Stimulated activated CD8-positive, alpha-beta memory T cell treated with anti-CD3 and anti-CD28 coated beads, Interleukin-4, amount 100 ng/mL, for 1 hour (primary cell): ENCODE measurements at places on chromosomes 1 and 21.

DNA sequence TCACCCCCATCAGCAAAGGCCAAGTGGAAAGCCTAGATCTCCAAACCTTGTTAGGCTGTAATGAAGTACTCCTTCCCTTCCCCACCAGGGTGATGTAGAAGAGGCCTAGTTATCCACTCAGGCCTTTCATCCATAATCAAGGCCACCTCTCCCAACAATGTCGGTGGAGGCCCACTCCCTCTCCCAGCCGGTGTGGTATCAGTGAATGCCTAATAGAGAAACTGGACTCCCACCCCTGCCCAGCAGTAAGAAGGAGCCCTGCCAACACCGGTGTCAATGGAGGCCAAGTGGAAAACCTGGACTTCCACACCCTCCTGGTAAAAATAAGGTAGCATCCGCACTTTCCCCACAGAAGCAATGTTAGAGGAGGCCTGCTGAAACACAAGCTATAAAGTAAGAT, 23.9 kb downstream of the NDUFS5 start:
- DNase-seq: no peak

DNA sequence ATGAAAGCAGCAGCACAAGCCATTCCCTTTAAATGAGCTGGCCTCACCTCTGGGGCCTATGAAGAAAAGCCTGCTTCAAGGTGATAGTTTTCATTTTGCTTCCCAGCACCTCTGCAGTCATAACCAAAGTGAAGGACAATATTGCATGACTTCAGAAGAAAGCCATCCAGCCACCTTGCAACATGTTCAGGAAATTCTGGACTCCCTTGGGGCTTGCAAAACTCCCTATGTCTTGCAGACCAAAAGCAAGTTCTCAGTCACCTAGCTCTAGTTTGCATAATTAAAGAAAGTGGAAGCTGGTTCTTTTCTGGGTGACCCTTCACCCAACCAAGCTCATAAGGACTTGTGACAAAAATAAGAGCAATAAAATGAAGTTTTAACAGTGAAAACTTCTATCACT, 87.6 kb downstream of the GFI1 start:
- no peak for DNase-seq

- no peak for DNase-seq
Observed at GRCh38 chr1:2788506-2789163, 12.9 kb downstream of the TTC34 start.

DNA sequence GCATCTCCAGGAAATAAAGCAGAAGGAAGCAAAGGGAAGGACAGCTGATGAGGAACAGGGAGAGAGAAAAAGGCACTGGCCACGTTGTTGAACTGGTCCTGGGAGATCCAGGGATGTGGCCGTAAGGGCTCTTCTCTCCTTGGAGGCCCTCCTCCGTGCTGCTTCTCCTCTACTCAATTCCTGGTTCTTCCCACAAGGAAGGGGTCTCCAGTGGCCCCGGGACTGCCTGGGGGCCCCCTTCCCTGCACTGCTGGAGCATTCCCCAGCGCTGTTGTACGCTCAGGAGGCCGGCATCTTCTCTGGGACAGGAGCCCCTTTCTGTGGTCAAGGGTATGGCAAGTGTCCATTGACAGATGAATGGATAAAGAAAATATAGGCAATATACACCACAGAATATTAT, 88.5 kb upstream of the TLR5 start:
- DNase-seq: no peak

- no peak for DNase-seq
Observed at GRCh38 chr1:49465486-49466185, 558.1 kb downstream of the AGBL4 start.

DNA sequence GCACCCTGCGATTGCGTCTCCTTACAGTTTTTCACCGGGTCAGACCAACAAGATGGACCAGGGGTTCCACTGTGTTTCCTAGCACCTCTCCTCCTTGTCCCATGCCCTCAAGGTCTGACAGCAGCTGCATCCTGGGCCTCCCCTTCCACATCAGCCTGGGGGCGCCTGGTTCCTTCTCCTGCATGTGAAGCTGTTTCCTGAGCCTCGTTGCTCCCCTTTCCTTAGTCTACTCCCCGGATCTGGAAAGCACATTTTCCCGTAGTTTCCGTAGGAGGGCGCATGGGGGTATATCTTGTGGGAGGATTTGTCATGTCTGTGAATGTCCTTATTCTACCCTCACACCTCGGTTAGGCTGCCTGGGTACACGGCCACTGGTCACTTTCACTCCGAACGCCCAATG, 6.1 kb downstream of the PRDM15 start:
- DNase-seq: no peak

GRCh38 chr1:207941665-207942064, 30.7 kb upstream of the CD34 start:
- DNase-seq: no peak

GRCh38 chr1:154998818-154999570, 3.6 kb upstream of the ZBTB7B start:
- no peak for DNase-seq

- no peak for DNase-seq
Observed at GRCh38 chr21:35019631-35020032, 29.5 kb downstream of the RUNX1 start.

GRCh38 chr1:910881-911721, 12.6 kb upstream of the SAMD11 start:
- no peak for DNase-seq

GRCh38 chr1:173005196-173005864, 45.4 kb downstream of the TNFSF18 start:
- DNase-seq: no peak

GRCh38 chr21:45982092-45982757, 655 bp downstream of the COL6A1 start:
- DNase-seq: no peak

DNA sequence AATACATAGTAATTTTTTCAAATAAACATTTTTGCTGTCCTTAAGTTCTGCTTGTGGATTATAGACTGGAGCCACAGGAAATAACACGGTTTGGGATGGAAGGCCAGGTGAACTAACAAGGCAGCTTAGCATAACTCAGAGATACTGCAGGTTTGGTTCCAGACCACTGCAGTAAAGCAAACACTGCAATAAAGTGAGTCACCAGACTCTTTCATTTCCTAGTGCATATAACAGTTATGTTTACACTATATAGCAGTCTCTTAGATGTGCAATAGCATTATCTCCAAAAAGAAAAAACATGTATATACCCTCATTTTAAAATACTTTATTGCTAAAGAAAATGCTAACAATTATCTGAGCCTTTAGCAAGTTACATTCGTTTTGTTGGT, 22.0 kb downstream of the LRRC42 start:
- DNase-seq: no peak

GRCh38 chr21:31920275-31920674, 47.5 kb downstream of the HUNK start:
- DNase-seq: no peak

- DNase-seq: no peak
Observed at GRCh38 chr1:235888119-235888643, 21.5 kb upstream of the LYST start.

DNA sequence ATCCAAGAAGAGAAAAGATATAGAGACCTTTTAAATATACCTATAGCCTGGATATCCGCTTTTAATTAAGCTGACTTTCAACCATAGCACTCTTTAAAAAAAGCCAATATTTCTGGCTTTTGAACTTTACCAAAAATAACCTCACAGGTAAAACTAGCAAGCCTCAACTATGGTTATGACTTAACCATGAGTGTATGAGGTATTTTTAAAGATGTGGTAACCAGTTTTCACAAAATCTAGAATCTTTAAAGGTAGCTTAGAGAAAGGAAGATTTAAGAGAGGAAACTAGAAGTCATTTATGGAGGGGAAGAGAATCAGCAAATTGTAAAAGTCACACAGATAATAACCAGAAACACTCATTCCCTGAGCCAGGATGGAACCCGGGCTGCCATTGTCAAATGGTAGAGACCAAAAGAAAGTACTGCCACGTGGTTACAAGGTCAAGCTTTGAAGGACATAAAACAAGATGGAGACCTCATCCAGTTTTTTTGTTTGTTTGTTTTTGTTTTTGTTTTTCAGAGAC, 288.4 kb upstream of the RGS18 start:
- DNase-seq: no peak

- DNase-seq: no peak
Observed at GRCh38 chr1:14106126-14106525, 406.1 kb downstream of the PRDM2 start.

GRCh38 chr1:208562151-208562960, 318.2 kb upstream of the PLXNA2 start:
- DNase-seq: no peak

DNA sequence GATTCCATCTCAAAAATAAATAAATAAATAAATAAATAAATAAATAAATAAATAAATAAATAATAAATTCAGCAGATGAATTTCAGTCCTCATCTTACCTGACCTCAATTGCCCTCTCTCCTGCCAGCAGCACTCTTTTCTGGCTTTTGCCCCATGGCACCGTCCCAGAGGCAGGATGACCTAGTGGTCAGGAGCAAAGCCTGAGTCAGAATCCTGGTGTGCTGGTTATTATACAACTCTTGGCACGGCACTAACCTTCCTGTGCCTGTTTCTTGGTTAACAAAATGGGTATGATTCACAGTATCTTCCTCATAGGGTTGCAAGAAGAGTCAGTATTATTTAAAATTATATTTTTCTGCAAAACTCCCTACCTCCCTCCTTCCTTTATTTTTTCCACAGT, 43.0 kb downstream of the NKAIN1 start:
- DNase-seq: no peak

DNA sequence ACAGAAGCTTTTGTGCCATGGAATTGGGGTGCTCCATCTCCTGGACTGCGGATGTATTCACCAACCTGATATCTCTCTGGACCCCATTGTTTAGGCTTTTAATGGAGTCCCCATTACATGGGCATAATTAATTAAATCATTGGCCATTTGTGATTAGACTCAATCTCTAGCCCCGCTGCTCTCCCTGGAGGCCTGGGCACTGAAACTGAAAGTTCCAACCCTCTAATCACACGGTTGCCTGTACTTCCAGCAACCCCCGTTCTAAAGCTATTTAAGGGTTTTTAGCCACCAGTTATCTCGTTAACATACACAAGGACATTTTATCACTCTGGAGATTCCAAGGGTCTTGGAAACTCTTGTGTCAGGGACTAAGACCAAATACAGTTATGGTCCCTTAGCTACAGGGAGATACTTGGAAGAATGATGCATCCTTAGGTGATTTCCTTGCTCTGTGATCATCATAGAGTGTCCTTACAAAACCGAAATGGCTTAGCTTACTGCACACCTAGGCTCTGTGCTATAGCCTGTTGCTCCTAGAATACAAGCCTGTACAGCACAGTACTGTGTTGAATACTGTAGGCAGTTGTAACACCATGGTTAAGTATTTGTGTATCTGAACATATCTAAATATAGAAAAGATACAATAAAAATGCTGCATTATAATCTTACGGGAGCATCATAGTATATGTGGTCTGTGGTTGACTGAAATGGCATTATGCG, 71.8 kb downstream of the VPS13D start:
- no peak for DNase-seq
